Left renal pelvis (tissue), 4 donors: ENCODE measurements at places on chromosomes 3 and 15.
A peak's percentile ranks its signal among the peaks of the same experiment; 100 is the strongest.

GRCh38 chr3:126523745-126524428 is at the start of gene CHST13:
TSS of gene CHST13 (plus strand) at chr3:126524155. CDS start at chr3:126524333, 178 bp downstream.
- no peak for DNase-seq

DNA sequence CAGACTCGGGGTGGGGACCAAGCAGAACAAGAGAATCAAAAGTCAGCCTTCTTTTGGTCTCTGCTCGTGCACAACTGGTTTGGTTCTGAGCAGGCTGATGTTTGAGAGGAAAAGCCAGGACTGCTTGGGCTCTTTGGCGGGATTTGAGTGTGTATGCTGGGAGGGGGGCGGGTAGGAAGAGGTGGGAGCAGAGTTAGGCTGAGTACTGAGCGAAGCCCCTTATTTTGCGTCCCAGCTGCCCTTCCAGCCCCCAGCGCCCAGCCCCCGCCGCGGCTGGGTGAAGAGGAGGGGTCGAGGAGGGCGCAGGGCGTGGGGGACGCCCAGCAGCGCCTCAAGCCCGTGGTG is 153.5 kb upstream of the GOLIM4 start:
- DNase-seq: no peak

- no peak for DNase-seq
Observed at GRCh38 chr3:4584456-4585249, 91.5 kb downstream of the ITPR1 start.

- DNase-seq: no peak
Observed at GRCh38 chr15:27045796-27046195, 74.8 kb downstream of the GABRG3 start.

- DNase-seq: no peak
Observed at GRCh38 chr15:88465633-88466224, 1.5 kb downstream of the MRPL46 start.

DNA sequence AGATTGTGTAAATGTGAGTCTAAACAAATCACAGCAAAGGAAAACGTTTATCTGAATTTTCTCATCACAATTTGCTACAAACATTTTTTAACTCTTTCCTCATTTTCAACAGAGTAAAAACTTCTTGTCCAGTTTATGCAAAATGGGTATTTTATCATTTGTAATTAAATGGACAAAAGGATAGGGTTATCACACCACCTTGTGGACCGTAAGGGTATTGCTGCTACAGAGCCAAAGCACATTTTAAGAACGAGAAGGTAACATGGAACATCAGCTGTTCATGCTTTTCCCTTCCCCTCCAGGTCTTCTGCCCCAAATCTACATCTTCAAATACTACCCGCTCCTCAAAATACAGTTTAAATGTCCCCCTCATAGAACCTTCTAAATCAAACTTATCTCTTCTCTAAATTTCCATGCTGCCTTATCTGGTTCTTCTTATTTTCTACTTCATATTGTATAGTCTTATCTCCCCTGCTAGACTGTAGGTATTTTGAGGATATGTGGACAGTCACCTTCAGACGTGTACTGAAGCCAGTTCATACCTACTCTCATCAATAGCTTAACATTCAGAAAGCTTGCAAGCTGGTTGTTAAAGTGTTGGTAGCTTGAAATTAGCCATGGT is 12.8 kb upstream of the SETMAR start:
- DNase-seq: peak; percentile 36

DNA sequence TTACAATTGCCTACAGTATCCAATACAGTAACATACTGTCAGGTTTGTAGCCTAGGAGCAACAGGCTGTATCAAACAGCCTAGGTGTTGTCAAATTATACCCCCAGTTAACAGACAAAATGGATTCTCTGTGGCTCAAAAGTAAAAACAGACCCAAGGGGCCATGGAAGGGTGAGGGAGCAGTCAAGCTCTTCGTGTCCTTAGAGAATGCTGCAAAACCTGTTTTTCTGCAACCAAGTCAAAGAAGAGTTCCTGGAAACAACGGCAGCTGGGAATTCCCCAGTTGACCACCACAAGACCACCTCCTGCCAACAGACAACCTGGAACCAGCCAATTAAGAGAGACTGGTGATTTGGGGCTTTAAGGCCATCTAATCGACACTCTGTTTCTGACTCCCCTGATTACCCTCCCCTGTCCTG is 11.1 kb upstream of the THUMPD3 start:
- DNase-seq: no peak

- DNase-seq: no peak
Observed at GRCh38 chr15:93852761-93853160, 378.6 kb upstream of the MCTP2 start.

DNA sequence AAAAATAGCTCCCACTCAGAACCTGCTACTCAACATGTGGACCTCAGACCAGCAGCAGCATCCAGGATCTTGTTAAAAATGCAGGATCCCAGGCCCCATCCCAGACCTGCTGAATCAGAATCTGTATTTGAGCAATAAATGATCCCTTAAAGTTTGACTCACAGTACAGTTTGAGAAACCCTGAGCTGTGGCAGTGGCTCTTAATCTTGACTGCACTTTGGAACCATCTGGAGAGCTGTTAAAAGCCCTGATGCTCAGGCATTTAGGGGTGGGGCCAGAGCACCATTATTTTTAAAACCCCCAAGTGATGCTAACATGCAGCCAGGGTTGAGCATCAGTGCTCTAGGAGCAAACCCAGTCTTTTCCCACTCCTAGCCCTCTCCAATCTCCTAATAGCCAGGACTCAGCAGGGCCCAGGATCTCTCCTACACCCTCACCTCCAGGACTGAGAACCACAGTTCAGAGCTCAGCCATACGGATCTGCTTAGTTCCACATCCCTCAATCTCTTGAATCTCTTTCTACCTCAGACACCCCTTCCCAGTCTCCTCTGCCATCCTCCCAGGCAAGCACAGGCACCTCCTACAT is 10.2 kb downstream of the RFTN1 start:
- no peak for DNase-seq

DNA sequence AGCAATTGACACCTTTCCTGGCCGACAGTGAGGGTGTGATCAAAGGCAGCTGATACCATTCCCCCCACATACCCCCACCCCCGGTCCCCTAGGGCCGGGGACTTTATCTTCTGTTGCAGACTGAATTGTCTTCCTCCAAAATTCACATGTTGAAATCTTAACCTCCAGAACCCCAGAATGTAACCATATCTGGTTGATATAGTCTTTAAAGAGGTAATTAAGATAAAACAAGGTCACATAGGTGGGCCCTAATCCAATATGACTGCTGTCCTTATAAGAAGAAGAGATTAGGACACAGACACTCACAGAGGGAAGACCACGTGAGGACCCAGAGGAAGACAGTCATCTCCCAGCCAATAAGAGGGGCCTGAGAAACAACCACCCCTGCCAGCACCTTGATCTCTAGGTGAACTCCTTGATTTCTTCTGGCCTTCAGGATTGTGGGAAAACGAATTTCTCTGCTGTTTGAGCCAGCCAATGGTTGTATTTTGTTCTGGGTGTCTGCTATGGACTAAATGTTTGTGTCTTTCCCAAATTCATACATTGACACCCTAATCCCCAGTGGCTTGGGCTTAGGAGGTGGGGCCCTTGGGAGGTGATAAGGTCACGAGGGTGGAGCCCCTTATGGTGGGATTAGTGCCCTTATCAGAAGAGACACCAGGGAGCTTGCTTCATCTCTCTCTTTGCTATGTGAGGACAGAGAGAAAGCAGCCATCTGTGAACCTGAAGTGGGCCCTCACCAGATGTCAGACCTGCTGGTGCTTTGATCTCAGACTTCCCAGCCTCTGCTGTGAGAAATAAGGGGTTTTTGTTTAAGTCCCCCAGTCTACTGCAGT is 144.0 kb downstream of the CHSY1 start:
- DNase-seq: no peak

GRCh38 chr3:98433764-98434163 is 29.2 kb upstream of the OR5K1 start:
- no peak for DNase-seq
